ENCODE measurements at places on chromosomes 12 and 14. TPM values are rescaled to one million over a fixed set of nuclear protein-coding genes. Genes with fewer than 3 reads are reported as not detected.

- DNase-seq, result peak; percentile 93
Measured at GRCh38 chr12:121240484-121241101, 30.7 kb downstream of the P2RX4 start.

DNA sequence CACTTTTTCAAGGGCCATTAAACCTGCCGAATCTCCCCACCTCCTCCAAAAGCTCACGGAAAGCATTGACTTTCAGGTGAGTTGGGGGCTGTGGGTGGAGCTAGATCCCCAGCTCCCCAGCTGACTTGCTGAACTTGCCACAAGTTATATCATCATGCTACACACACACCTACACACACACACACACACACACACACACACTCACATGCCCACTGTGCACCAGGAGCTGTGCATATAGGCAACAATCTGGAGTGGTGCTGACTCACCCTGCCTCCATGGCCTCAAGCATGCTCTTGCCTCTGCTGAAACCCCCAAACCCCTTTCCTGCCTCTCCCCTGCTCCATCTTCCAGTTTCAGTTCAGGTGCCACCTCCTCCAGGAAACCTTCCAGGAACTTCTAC, 26.1 kb downstream of the SERPINA3 start:
- no peak for DNase-seq

- peak; percentile 82 for DNase-seq
Measured at GRCh38 chr14:23068789-23069412, 11.6 kb upstream of the CDH24 start.

DNA sequence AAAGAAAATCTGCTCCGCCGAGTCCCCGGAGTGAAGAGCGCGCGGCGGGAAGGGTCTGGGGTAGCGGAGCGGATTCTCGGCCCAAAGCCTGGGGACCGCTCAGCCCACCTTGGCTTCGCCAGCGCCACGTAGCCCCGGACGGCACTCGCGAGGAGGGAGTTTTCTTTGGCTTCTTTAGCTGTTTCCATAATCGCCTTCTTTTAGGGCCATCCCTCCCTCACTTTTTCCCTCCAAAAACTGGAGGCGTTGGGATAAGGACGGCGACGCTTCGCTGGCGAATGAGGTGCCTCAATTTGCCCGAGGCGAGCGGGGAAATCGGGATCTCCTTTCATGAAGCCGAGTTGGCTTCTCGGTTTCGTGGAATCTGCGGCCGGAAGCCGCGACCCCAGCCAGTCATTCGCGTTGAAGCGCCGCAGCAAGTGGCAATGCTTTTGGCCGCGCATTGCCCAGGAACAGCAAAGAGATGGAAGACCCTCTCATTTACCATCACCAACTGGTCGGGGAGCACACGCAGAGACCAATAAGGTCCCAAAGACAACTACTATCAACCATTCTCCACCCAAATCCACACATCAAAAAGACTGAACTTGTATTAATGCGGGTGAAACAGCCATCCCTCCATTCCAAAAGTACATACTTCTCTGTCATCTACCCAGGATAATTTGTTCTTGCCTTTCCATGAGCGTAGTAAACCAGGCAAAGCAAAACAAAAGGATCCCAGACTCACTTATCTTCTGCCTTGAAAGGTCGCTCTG, 8.4 kb upstream of the SIX1 start:
- no peak for DNase-seq

The GLT1D1 gene
- polyA plus RNA-seq, result not detected

DNA sequence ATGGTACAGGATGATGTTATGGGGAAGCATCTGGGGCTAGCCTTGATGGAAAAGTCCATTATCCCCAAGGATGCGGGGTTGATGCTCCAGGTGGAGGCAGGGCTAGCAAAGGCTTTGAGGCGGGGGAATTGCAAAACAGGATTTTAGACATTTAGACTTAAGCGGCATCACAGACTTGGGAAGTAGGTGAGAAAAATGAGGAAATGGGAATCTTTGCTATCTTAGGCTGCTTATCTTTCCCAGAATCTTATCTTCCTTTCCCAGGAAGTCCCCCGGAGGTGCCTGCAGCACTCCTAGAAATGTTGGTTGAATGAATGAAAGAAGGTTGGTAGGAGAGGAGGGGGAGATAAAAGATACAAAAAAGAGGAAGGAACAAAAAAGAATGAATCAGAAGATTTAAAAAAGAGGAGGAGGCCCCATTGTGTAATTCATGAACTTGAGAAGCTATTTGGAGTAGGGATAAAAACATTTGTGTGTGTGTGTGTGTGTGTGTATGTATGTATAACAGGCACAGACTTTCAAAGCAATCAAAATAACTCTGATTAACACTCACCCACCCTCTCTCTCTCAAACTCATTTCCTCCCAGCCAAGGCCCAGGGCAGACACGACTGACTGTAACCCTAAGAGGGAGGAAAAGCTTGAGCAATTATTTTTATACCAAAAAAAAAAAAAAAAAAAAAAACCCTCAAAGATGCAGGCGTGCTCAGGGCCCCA, 62.5 kb upstream of the TBX3 start:
- no peak for DNase-seq

- DNase-seq, result no peak
Measured at GRCh38 chr12:76299536-76300296, 48.5 kb downstream of the BBS10 start.

GRCh38 chr12:49043856-49044258, 16.7 kb downstream of the KMT2D start:
- peak; percentile 89 for DNase-seq

DNA sequence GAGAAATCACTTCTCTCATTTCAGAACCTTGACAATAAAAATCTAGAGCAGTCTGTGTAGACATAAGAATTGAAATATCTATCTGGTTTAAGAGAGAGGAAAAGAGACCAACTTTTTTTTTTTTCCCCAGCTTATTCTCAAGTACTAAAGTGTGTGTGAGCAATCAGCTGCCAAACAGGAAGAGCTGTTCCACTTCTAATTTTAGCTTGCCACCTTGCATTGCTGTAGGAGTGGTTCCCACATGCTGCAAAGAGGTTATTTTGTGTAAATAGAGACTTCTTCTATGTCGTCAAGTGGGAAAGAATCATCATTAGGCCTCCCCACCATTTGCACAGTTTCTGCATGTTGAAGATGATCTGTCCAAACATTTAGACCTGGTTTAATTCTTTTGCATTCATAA, 142.6 kb downstream of the NPAS3 start:
- no peak for DNase-seq

DNA sequence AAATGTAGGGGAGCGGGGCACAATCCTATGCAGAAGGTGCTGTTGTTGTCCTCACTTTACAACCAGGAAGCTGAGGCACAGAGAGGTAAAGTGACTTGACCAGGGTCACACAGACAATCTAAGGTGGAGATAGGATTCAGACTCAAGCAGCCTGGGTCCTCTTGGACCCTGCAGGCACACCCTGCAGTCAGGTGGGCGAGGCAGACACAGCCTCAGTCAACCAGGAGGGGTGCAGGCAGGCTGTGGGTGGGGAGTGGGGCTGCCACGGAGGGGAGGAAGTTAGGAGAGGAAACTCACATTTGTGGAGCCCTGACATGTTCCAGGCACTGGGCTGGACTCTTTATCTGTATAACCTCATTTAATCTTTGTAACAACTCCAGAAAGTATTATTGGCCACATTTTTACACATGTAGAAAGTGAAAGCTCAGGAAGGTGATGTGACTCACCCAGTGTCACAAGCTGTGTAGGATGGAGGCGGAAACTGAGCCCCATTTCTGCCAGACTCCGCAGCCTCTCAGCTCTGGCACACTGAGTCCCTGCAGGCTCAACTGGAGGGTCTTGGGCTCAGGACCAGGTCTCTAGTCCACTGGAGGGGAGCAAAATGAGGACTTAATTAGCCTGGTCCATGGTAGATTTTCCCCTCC, 24.9 kb upstream of the CHGA start:
- peak; percentile 51 for DNase-seq

DNA sequence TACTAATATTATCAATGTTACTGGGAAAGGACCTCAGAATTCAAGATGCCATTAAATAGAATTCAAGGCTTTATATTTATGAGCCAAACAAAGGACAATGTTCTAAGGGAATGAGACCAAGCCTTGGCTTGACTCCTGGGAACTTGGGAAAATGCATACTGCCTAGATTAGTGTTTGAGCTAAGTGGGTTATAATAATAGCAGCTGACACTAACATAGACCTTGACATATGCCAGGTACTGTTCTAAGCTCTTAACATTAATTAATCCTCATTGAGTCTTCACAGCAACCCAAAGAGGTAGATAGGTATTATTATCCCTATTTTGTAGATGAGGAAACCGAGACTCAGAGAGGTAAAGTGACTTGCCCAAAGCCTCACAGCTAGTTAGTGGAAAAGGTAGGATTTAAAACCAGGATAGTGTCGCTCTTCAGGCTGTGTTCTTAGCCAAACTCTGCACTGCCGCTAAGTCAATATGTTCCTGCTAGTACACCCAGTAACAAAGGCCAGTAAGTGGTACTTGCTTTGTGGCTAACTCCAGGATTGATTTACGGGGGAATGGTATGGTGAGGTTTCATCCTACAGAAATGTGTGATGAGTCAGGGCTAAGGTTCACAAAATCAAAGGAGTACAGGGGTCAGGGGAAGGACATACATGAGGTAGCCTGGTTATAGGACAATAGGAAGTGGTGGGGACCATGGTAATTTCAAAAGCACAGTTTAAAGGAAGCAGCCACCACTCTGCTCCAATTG, 35.8 kb upstream of the PRKAB1 start:
- no peak for DNase-seq

The OR4K13 gene
- not detected for polyA plus RNA-seq

The CRIP1 gene
- 740 TPM for polyA plus RNA-seq

The LTBP2 gene
- 40.4 TPM for polyA plus RNA-seq

The NEDD1 gene
- 9.7 TPM for polyA plus RNA-seq

DNA sequence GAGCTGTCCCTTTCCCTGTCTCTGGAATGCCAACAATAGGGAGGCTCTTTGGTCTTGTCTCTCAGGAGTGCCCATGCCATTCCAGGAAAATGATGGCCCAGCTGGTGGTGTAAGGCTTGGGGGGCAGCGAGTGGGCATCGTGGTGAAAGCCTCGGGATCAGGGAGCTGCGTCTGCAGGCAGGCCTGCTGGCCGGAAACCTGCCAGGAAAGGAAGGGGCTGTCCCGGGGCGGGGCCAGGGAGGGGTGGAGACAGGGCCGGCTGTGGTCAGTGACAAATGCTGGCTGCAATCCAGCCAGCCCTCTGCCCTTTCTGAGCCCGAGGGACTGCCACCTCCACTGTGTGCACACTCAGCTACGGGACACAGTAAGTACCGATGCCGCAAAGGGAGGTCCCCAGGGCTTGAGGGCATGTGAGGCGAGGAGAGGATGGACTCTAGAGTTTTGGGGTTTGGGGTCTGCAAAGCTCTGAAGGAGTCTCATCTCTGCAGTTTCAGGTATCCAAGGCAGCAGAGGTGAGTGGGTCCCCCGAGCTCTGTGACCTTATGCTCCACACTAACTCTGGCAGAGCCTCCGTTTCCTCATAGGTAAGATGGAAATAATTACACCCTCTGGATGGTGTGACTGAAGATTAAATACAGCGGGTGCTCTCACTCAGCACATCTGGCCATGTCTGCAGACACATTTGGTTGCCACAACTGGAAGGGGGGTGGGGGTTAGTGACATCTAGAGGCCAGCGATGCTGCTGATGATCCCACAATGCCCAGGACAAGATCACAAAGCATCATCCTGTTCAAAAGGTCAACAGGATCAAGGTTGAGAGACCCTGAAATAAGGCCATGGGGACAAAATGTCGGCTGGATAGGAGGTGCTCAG, at the start of gene SERPINA5:
Gene SERPINA5, plus strand, starts transcription at position 300 of the 873 bp plus-strand sequence. CDS start 5,937 bp downstream, outside the sequence.
- DNase-seq, result peak; percentile 84

GRCh38 chr14:85186082-85186481, 343.9 kb upstream of the FLRT2 start:
- no peak for DNase-seq

DNA sequence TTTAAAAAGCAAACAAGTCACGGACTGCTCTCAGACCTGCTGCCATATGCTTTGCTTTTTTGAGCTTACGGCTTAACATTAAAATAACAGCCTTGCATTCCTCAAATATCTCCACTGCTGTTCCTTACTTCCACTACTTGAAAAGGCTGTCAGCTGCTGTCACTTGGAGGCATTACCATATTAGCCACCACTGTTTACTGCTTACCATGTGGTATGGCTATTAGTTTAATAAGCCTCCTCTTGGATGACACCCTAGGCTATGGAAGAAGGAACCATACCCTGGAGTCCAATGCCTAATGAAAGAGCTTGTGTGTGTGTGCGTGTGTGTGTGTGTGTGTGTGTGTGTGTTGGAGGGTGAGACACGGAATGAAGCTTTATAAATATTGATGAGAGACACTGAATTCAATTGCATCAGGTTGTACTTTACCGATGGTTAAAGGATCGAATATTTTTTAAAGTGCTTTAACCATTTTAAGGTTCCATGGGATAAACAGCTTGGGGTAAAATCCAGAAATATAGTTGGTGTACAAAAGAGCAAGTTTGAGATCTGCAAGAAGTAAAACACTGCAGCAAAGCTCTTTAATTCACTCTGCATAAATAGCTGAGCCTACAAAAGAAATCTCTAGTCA, 174.5 kb downstream of the TTC7B start:
- no peak for DNase-seq

GRCh38 chr14:103528587-103529382, at the start of gene TRMT61A:
TRMT61A (plus strand) TSS chr14:103529196; CDS start chr14:103529979, 783 bp downstream.
- DNase-seq, result peak; percentile 93

DNA sequence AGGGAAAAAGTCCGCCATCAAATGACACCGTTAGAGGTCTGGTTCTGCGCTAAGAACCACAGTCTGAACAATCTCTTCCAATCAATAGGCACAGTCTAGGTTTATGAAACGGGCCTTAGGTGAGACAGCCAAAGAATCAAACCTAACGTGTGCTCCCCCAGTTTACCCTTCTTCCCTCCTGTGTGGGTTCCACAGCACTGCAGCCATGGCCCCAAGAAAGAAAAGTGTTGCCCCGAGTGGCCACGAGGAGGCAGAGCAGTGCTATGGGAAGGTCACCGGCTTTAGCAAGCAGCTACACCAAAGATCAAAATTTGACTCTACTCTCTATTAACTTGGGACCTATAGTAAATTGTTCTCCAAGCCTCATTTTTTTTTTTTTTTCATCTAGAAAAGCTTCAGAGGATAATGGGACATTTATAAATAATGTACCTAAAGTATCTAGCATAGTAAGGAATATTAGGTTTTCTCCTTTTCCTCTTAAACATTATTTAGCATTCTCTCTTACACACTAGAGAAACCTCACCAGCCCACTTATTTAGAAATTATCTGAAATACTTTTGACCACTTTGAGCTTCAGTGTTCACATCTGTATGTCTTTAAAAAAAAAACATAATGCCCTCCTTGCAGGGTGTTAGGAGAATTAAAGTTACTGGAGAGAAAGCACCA, 70.2 kb upstream of the GPHB5 start:
- peak; percentile 65 for DNase-seq

- DNase-seq, result peak; percentile 87
Measured at GRCh38 chr12:57452937-57453509, 2.1 kb upstream of the INHBE start.

- DNase-seq, result peak; percentile 43
Measured at GRCh38 chr14:75456069-75456996, 28.5 kb downstream of the JDP2 start.

GRCh38 chr14:75812622-75813021, 151.6 kb downstream of the TTLL5 start:
- no peak for DNase-seq

The KRT6C gene
- polyA plus RNA-seq, result 0.08 TPM

The SYNE3 gene
- polyA plus RNA-seq, result 3.0 TPM
